Stimulated activated CD4-positive, alpha-beta T cell treated with anti-CD3 and anti-CD28 coated beads, Interleukin-1b, Interleukin-23, amount 100 ng/mL, for 1 hour (primary cell): ENCODE measurements at places on chromosomes 1 and 21.

GRCh38 chr1:116666187-116667077 is 1.1 kb downstream of the IGSF3 start:
- no peak for DNase-seq

- no peak for DNase-seq
These were observed 74.4 kb downstream of the PTPRU start for GRCh38 chr1:29310616-29311180.

DNA sequence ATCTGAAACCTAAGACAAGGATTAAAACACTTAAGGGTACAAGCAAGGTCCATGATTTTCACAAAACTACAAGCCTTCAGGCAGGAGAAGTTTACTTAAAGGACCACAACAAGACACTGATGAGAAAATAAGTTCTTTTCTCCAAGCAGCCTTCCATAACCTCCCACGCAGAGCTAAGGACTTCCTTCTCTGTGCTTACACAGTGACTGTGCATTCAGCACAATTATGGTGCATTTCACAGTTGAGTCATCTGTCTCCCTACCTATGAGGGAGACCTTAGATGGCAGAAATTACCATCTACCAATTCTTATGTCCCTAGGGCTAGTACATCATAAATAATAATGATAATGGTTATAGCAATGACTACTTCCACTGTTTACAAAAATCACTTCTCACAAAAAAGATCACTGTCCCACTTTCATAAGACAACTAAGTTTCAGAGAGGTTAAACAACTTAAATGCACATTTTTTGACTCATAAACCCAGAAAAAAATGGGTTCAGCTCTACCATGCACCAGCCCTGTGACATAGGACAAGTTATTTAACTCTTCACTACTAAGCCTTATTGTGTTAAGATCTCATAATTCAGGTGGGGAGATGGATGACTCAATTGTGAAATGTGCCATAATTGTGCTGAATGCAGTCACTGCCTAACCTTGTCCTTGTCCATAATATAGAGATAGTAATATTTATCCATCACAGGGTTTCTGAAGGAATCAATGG is 45.3 kb downstream of the TARBP1 start:
- DNase-seq = no peak

DNA sequence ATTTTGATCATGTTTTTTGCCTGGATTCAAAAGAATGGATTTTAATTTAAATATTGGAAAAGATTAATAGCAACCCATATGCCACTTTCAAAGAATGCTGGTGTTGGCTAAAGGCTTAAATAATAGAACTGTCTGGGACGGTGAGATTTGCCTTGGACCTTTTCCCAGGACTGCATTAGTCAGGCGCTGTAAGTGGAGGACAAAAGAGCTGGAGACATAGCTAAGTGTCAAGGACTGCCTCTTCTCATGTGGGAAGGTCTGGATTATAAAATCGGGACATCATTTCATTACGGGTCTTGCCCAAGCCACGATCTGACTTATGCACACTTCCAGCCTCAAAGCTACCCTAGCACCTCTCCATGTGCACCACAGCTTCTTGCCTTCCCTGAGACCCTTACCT is 458.5 kb upstream of the DEPDC1 start:
- DNase-seq = no peak

DNA sequence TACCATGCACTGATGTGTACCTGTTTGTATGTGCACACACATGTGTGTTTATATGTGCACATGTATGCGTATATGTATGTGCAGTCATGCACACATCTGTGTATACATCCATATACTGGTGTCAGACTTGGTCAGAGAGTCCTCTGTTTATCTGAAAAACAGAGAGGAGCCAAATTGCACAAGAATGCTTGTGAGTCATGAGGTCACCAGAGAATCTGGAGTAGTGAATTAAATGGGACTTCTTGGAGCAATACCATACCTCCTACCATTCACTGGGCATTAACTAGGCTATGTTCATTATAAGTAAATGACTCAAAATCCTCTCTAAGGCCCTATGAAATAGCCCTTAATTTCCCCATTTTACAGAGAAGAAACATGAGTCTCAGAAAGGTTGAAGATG is 272.1 kb upstream of the C1orf87 start:
- DNase-seq = no peak

DNA sequence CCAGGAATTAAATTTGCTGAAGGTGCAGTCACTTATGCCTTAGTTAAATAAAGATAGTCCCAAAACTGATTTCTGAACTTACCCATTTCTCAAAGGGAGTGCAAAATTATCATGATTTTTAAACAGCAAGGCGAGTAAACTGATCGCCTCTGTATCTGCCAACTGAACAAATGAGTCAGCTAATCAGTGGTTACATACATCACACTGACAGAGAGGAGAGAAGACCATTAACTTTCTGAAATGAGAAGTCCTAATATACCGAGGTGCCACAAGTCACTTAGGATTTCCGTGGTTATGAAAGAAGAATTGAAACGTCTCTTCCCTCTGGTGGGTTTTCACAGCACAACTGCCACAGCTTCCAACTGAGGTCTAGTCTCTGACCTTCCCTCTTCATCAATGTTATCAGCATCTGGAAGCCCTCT is 400.7 kb downstream of the SMYD3 start:
- no peak for DNase-seq

DNA sequence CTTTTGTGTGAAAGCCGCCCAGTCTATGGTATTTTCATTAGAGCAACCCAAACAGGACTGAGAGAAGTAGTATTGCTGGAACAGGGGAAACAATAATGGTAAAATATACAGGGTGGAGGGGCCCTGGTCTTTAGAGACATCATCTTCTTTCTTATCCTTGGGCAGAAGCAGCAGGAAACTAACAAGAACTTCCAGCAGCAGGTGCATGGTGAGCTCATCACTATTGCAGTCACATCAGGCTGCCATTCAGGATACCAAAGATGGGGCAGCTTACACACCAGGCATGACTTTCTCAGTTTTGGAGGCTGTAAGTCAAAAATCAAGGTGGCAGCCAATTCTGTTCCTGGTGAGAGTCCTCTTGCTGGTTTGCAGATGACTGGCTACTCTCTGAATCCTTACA is 478.3 kb upstream of the RUNX1 start:
- no peak for DNase-seq

DNA sequence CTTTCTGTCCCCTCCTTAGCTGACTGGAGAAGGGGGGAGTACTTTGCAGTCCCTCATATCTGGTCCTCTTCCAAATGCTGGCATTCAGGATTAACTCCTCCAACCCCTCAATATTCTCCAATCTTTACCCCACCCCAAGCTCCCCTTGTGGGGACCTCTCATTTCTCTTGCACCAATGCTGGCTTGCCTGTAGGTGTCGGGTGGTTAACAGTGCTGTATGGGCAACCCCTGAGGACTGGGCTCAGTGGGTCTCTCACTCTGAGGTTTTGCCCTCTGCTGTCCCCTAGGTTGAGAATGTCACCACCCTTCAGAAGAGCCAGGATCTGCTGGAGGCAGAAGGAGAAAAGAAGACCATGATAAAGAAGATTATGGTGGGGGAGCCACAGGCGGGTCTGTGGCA is 27.0 kb downstream of the MROH7 start:
- DNase-seq = no peak

- DNase-seq = no peak
These were observed 35.4 kb upstream of the ARF1 start for GRCh38 chr1:228047183-228047466.
